ELF-1 (cell line): ENCODE measurements at places on chromosomes 3 and 15.

DNA sequence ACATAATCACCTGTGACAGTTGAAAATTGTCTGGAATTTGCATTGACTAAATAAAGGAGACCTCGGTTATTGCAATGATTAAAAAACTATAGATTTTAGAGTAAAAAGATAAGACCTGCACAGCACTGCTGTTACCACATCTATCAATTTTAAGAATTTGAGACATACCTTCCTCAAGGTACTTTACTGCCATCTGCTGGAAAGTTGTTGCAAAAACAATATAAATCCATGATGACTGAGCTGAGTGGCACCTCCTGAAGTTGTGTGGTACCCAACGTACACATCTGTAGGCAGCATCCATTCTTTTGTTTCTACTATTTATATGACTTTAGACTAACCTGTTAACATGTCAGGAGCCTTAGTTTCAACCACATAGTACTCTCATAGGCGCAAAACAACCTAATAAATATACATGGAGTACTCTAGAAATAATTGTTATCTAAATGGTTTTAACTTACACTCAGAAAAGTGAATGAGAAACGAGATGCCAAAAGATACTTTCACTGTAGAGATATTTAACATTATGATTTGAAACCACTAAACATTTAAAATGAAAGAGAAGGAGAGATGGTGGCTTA lies 106.7 kb downstream of the GHSR start:
- no peak for DNase-seq

DNA sequence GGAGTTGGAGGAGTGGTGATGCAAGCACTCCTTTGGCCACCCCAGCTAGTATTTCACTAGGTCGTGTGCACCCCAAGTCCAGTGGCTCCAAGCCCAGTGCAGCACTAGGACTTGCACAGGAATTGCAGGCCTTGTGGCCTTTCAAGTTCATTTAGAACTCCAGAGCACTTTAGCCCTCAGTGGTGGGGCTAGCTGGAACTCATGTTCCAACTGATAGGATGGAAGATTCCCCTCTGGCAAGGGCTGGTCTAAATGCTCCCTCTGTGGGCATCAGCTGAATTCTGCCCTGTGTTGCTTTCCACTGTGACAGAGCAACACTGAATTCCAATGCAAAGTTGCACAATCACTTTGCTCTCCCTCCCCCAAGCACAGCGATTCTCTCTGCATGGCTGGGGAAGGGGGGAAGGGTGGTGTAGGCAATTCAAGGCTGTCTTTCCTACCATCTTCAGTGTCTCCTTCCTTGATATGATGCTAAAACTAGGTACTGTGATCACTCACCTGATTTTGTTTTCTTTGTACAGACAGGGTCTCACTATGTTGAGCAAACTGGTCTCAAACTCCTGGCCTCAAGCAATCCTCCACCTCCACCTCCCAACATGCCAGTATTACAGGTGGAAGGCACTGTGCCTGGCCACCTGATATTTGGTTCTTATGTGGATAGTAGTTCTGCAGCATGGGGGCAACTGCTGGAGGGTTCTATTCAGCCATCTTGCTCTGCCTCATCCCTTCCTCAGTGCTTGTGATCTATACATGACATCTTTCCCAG lies 10.3 kb downstream of the USF3 start:
- DNase-seq = peak; percentile 68

DNA sequence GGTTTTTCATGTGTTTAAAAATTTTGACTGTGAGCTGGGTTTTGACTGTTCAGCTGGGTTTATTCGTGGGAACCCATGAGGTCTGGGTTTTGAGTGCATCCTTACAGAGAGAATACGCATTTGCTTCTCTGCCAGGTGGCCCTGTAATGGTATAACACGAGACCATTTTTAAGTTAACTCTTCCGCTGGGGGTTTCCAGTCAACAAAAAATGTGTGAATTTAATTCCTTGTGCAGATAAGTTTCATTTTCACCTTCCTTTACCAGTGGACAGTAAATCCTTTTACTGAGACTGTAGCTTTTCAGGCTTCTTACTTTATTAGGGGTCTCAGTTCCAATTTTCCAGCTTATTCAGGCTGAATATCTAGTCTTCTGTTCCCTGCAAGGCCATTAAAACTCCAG lies 149.6 kb downstream of the OPA1 start:
- no peak for DNase-seq

GRCh38 chr3:123399653-123400052 lies 49.2 kb downstream of the ADCY5 start:
- DNase-seq = no peak

DNA sequence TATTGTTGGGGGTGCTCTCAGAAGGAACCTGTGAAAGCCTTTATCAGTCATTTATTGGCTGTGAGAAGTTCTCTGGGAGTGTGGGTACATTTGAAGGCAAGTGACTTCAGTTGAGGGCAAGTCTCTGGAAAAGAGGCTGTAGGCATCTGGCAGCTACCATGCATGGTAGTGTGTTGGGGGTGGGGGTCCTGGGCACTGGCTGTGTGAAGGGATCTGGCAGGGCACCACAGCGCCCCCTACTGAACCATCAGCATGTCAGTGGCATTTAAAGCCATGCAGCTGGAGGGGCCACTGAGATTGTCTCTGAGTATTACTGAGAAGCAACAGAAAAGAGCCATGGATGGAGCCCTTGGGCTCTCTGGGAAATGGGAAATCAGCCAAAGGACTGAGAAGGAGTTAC lies 30.6 kb downstream of the CRTAP start:
- peak; percentile 49 for DNase-seq

DNA sequence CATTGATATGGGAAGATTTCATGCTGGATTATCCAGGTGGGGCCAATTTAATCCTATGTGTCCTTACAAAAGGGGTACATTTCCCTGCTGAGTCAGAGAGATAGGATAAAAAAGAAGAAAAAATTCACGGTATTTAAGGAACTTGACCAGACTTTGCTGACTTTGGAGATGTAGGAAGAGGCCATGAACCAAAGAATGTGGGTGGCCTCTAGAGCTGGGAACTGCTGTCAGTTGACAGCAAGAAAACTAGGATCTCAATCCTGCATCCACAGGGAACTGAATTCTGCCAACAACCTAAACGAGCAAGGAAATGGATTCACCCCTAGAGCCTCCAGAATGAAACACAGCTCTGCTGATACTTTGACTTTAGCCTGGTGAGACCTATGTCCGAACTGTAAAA lies 148.1 kb upstream of the SLC24A5 start:
- no peak for DNase-seq

DNA sequence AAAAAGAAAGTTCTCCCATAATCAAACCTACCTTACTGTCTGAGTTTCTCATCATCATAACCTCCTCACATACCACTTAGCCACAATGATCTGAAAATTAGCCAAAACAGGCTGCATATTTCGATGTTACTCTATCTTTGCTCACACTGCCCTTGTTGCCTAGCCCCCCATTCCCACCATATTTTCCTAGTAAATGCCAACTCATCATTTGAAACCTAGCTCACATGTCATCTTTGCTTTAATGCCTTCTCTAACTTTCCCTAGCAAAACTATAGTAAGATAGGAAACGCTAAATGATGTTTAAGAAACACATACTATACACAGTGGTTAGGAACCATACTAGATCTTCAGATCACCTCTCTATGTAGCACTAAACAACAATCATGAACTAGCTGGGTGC lies 64.9 kb downstream of the INO80 start:
- DNase-seq = no peak

GRCh38 chr3:50138266-50139200 lies 16.6 kb upstream of the SEMA3F start:
- DNase-seq = no peak

DNA sequence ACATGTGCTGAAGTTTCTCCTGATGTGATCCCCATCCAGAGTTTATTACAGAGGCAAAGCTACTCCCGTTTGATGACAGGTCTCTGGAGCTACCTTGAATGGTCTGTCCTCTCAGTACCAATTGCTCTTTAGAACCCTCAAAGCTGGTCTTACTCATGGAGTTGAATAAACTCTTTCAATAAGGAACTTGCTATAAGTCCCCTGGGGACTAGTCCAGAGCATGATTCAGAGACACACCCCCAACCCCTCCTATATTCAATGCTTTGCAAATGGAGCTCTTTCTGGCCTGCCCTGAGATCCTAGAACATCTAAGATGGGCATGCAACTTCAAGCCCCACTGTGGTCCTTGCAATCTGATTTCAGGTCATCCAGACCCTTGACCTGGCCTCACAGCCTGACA lies 23.9 kb upstream of the TPM1 start:
- no peak for DNase-seq

GRCh38 chr15:87196498-87196897 lies 1060.0 kb downstream of the NTRK3 start:
- peak; percentile 16 for DNase-seq

DNA sequence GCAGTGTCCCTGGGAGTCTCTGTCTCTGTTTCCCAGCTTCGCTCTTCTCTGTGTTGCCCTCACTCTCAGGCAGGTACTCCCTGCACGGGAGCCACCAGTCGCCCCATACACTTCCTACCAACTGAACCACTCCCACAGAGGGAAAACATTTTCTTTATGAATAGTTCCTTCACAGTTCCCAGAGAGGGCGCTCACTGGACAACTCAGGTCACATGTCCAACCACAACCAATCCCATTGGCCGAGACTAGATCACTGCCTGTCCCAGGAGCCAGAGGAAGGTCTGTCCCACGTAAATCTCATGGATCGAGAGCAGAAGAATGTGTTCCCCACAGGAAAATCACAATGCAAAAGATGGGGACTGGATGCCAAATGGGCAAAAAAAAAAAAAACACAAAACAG lies 26.1 kb downstream of the GRK7 start:
- no peak for DNase-seq

DNA sequence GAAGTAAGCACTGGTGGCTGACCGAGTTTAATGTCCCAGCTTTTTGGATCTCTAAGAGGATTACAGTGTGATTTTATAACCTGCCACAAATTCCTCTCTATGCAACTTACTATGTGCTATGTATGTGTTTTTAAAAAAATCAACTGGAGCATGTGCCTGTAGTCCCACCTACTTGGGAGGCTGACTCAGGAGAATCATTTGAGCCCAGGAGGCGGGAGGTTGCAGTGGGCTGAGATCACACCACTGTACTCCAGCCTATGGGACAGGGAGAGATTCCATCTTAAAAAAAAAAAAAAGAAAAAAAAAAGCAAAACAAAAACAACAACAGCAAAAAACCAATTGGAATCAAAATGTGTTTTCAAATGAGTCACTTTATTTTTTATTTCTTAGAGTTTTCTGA lies 29.6 kb downstream of the DUT start:
- DNase-seq = no peak

- no peak for DNase-seq
These were observed 207.4 kb downstream of the CBLB start for GRCh38 chr3:105661461-105661860.

DNA sequence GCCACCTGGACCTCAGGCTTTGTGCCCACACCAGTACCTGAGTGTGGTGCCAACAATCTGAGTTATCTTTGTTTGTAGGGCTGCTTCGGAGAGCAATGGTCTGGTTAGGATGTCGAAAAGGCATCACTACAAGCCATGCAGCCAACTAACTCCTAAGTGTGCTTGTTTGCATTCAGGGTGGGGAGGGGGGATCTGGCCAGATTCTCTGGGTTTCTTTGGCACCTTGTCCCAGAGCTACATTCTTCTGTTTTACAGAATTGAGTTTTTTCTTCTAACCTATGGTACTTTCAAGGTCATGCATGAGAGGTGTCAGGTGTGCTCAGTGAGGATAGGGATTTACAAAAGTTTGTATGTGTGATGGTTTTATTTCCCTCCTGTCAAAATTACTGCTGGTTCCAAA lies 391.4 kb upstream of the RARB start:
- DNase-seq = no peak

DNA sequence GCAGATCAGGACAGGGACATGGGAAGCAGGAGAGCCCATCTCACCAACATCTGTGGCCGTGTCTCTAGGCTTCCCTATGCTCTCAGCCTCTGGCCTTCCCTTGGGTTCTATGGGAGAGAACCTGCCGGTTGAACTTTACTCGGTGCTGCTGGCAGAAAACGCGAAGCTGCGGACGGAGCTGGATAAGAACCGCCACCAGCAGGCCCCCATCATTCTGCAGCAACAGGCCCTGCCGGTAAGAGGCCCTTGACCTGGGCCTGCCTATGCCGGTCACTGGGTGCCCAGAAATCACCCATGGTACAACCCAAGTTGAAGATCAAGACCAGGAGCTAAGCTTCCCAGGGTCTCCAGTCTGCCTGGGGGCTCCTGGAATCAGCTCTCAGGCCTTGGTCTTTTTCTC lies 34.8 kb downstream of the CYP11A1 start:
- no peak for DNase-seq

DNA sequence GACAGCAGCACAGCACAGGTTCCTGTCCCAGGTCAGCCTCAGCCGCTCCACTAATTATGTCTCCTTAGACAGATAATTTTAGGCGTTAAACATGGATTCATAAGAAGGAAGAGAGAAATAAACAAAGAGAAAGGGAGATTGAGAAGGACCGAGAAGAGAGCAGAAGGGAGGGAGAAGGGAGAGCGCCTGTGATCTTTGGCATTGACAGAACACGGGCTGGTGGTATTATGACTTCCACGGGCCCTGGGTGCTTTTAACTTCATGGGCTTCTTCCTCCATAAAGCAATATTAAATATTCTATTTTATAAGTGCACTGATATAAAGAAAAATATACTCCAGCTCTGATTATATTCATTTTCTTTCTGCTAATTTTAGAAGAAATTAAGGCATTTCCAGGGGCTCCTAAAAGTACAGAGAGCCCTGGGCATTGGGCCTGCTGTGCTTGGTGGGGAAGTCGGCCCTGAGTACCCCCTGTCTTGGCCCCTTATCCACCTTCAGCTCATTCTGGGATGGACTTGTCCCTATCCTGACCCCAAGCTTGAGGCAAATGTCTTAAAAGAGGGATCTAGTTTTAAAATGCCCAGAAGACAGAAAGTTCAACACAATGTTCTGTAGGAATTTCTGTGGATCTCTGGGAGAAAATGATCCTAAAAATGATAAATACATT lies 135.3 kb downstream of the MEX3B start:
- no peak for DNase-seq

DNA sequence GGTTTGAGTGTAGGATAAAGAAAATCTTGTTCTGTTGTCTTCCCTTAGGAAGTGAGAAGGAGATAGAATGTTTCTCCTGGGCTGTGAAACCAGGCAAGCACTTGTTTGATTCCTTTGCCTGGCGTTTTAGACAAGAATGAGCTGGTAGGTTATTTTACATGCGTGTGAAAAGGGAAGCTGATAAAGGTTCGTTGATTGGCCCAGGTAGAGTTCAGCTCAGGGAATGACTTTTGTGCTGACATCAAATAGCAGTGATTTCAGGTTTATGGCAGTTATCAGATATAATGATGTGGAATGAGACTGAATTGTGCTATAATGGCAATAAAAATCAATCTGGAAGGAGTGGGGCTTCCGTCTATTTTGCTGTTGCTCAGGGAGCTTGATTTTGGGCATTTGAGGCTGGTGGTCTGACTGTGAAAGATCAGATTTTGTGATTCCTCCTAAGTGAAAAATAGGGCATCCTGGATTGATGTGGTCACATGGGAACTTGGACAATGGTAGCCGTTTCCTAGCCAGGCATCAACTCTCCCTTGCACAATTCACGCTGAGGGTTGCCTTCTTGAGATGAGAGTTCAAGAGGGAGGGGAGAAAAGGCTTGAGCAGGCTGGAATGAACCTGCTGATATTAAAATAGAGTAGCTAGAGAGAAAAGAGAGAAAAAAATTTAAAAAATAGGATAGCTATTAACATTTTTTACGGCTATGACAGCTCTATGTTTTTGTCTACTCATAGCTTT lies 388.9 kb downstream of the EDEM1 start:
- no peak for DNase-seq
